ENCODE measurements at places on chromosomes 2 and 18. TPM values are rescaled to one million over a fixed set of nuclear protein-coding genes. Genes with fewer than 3 reads are reported as not detected.

PLCD4 gene
- total RNA-seq: 9.1 TPM

ALK gene
- total RNA-seq: 0.18 TPM

NEU2 gene
- total RNA-seq: not detected

KCNG2 gene
- 0.22 TPM for total RNA-seq

GRCh38 chr2:9527995-9528787 lies 27.4 kb downstream of the ADAM17 start:
- DNase-seq: no peak

- no peak for DNase-seq
Observed at GRCh38 chr2:119233326-119234020, 9.8 kb downstream of the STEAP3 start.

DNA sequence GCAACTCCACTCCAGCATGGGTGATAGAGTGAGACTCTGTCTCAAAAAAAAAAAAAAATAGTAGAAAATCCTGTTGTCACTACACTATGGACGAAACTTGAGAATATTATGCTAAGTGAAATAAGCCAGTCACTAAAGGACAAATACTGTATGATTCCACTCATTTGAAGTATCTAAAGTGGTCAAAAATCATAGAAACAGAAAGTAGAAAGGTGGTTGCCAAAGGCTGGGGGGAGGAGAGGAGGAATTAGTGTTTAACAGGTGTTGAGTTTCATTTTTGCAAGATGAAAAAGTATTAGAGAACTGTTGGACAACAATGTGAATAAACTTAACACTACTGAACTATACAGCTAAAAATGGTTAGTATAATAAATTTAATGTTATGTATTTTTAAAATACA lies 18.8 kb upstream of the RMP24 start:
- DNase-seq: no peak

DNA sequence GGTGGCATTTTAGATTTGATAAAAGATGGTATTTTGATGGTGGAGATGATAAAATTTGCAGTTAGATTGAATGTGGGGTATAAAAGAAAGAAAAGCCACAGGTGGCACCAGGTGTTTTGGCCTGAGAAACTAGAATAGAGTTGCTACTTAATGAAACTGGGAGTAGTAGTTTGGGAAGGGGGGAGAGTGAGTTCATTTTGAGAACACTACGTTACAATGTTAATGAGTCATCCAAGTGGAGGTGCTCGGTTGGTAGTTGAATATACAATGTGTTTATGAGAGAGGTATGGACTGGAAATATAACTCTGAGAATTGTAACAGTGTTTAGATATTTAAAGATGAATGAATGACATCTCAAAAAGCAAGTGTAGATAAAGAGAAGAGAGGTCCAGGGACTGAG lies 26.4 kb downstream of the EPG5 start:
- no peak for DNase-seq

- no peak for DNase-seq
Observed at GRCh38 chr2:149180226-149180875, 141.9 kb downstream of the LYPD6B start.

DNA sequence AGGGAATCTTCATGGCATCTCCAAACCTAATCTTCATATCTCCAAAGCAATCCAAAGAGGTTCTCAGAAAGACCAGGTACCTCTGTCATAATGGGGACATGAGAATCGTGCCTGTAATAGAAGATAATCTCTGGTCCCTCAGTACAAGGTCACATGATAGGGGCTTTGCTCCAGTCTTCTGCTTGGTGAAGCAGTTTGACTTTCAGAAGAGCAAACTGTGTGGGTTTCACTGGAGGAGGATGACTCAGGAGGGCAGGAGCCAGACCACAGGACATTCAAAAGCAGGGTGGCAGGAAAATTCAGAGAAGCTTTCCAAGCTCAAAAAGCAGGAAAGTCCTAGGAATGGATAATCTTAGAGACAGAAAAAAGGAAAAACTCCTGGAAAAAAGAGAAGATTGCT lies 10.6 kb upstream of the PAX3 start:
- no peak for DNase-seq

GRCh38 chr2:235449568-235449967 lies 44.3 kb upstream of the AGAP1 start:
- no peak for DNase-seq

DNA sequence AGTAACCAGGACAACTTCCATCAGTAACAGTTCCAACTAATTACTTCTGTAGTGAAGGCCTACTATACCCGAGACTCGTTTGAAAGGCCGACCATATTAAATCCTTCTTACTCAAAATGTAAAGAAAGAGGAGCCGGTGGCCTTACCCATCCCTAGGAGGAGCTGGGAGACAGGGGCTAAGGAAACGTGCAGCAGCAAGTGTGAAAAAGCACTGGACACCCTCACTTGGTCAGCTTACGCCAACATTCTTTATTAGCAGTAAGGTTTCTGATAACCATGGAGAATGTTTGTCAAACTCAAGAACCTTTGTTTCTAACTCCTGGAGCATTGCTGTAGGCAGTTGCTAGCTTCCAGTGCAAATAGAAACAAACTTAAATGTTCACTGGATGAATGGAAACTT lies 26.7 kb upstream of the VWA3B start:
- DNase-seq: no peak

DNA sequence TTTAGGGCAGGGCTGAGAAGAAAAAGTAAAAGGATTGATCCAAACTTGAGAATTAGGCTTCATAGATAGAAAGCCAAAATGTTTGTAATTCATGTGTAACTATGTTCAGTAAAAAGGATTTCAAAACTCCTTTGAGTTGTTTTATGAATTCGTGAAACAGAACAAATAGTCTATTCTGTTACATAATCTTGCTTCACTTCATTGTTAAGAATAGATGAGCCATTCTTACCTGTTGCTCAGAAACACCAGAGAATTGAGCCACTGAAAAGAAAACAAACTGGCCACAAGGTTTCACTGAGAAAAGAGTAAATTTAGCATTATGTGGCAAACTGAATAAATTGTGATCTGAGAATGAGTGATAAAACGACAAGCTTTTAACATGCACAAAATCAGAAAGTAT lies 4.5 kb upstream of the ITPRID2 start:
- no peak for DNase-seq

Measured in sciatic nerve (tissue), 2 donors.